H1 (cell line): ENCODE measurements at places on chromosomes 5 and 9.
A peak's percentile ranks its signal among the peaks of the same experiment; 100 is the strongest.

DNA sequence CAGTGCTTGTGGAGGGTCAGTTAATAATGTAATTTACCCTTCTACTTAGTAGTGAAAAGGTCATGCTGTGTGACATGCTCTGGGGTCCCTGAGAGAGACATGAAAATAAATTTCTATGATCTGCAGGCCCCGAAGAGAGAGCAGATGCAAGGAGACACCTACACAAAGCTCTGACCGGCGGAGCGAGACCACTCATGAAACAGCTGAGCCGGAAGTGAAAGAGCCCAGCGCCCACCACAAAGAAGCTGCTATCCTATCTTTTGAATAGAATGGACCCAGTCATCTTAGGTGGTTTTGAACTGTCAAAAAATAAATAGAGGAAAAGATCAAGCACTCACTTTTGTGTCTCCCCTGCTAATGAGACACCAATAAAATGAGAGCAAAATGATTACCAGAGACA, 190.0 kb downstream of the MED10 start:
- no peak for DNase-seq
- H3K4me3 ChIP-seq: no peak overlapping the region
- no peaks in the 10 kb centered on the region for H3K4me1 ChIP-seq
- H3K27me3 ChIP-seq: no peaks in the 10 kb centered on the region

DNA sequence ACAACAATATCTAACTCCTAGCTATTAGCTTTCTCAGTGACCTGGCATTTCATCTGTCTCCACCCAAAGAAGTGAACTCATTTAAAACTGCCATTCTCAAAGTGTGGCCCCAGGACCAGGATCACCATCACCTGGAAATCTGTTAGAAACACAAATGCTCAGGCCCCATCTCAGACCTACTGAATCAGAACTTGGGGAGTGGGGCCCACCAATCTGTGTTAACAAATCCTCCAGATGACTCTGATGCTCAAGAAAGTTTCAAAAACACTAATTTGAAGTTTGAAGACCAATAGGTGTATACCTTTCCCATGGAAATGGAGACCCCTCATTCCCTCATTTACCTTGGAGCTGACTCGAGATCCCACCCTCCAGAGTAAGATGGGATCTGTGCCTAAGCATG, 72.3 kb downstream of the PRELID2 start:
- no peaks in the 10 kb centered on the region for H3K4me1 ChIP-seq
- no peak overlapping the region for H3K27ac ChIP-seq
- H3K36me3 ChIP-seq: no peaks in the 10 kb centered on the region; the same call in 1 of the 2 replicates
- no peaks in the 10 kb centered on the region for H3K27me3 ChIP-seq
- no peak for DNase-seq
- H3K4me3 ChIP-seq: no peak overlapping the region

- DNase-seq: no peak
- H3K27ac ChIP-seq: no peak overlapping the region
- no peak overlapping the region for H3K4me3 ChIP-seq
- H3K36me3 ChIP-seq: no peaks in the 10 kb centered on the region
- H3K27me3 ChIP-seq: no peaks in the 10 kb centered on the region
These were observed 62.3 kb downstream of the ST8SIA4 start for GRCh38 chr5:100840789-100841188.

GRCh38 chr5:135829681-135830383, 4.6 kb upstream of the SLC25A48 start:
- peak; percentile 86 for DNase-seq
- H3K27me3 ChIP-seq: peaks cover 32% of the 10 kb centered on the region
- no peaks in the 10 kb centered on the region for H3K36me3 ChIP-seq
- no peaks in the 10 kb centered on the region; the same call in 1 of the 2 replicates for H3K4me1 ChIP-seq

DNA sequence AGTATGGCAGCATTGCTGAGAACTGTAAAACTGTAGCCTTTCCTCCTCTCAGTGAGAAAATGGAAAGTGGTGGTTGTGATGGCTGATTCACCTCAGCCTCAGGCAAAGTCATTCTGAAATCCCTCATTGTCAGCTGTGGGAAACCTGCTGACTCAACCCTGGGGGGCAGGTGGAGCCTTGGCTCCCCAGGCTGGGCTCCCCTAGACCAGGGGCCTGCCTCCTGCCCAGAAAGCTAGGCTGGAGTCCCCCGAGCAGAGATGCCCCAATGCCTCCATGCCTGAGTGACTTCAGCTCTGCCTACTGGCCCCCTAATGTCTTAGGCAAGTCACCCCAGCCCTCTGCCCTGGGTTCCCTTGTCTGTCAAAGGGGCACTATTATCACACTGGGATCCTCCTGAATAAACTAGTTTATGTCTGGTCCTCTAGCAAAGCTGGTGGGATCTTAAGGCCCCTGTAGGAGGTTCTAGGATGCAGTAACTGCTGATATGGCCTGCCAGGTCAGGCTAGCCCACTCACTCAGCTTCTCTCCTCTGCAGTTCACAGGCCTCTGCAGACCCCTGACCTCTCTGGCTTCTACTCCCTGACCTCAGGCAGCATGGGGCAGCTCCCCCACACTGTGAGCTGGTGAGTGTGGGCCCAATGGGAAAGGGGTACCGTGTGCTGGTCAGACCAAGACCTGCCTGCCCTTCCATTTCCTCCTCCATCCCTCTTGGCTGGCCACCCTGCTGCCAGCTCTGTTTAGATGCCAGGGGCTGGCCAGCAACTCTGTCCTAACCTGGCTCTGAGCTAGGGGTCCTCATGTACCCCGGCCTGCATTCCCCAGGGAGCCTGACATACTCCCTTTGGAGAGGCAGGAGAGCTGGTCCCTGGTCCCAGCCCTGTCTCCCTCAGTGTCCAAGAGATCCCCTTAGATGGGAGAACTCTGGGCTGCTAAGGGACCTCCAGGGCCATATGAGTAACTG, 24.2 kb downstream of the TCF7 start:
- H3K36me3 ChIP-seq: peaks cover 4% of the 10 kb centered on the region
- no peak overlapping the region for H3K4me3 ChIP-seq
- no peaks in the 10 kb centered on the region for H3K27me3 ChIP-seq
- H3K27ac ChIP-seq: no peak overlapping the region
- no peaks in the 10 kb centered on the region; the same call in 1 of the 2 replicates for H3K4me1 ChIP-seq
- DNase-seq: peak; percentile 39

- H3K4me1 ChIP-seq: no peaks in the 10 kb centered on the region
- H3K27ac ChIP-seq: no peak overlapping the region
- H3K27me3 ChIP-seq: no peaks in the 10 kb centered on the region
- DNase-seq: no peak
These were observed 358.8 kb downstream of the MAN2A1 start for GRCh38 chr5:110048491-110048890.

- H3K27me3 ChIP-seq: no peaks in the 10 kb centered on the region
- H3K27ac ChIP-seq: no peak overlapping the region
- no peak for DNase-seq
- H3K4me3 ChIP-seq: no peak overlapping the region
- H3K4me1 ChIP-seq: peaks cover under 1% of the 10 kb centered on the region; the same call in 1 of the 2 replicates
- no peaks in the 10 kb centered on the region for H3K36me3 ChIP-seq
These were observed 96.1 kb downstream of the MRPL36 start for GRCh38 chr5:1703352-1704050.

DNA sequence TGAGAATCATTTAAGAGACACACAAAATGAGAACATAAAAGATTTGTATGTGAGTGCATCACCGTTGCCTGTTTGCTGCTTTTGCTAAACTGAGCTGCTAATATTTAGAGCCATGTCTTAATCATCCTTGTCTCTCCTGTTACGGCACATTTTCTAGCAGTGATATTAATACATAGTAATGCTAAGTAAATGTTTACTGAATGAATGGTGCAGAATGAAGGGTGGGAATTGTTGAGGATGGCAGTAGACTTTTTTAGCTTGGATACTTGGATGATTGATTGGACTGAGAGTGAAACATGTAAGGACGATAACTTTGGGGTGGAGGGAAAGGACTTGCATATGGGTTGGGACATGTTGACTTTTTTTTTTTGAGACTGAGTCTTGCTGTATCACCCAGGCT, 102.3 kb upstream of the ABCA1 start:
- no peaks in the 10 kb centered on the region for H3K27me3 ChIP-seq
- DNase-seq: no peak
- no peaks in the 10 kb centered on the region for H3K36me3 ChIP-seq
- H3K4me1 ChIP-seq: no peaks in the 10 kb centered on the region

GRCh38 chr5:169222934-169223594, 77.9 kb downstream of the SLIT3 start:
- no peak for DNase-seq
- H3K27me3 ChIP-seq: peaks cover 22% of the 10 kb centered on the region
- H3K4me3 ChIP-seq: no peak overlapping the region
- no peaks in the 10 kb centered on the region for H3K36me3 ChIP-seq

DNA sequence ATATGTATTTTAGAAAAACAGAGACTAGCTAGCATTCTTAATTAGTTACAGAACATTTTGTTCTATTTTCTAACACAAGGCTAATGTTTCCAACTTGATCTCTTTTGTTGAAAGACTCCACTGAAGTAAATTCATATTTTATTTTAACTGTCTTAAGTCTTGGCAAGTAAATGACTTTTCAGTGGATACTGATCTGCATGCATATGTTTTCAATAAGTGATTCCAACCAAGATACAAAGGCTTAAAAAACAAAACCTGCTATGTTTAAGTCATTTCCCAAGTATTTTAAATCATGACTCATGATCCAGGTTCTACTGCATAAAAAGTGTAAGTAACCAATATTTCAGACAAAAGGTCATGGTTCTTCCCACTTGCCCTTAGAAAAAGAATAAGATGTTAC, 5.7 kb downstream of the CDO1 start:
- H3K4me3 ChIP-seq: no peak overlapping the region
- no peaks in the 10 kb centered on the region; the same call in none of the 2 replicates for H3K36me3 ChIP-seq
- no peak for DNase-seq
- peaks cover 3% of the 10 kb centered on the region for H3K4me1 ChIP-seq
- no peak overlapping the region for H3K27ac ChIP-seq
- H3K27me3 ChIP-seq: no peaks in the 10 kb centered on the region

DNA sequence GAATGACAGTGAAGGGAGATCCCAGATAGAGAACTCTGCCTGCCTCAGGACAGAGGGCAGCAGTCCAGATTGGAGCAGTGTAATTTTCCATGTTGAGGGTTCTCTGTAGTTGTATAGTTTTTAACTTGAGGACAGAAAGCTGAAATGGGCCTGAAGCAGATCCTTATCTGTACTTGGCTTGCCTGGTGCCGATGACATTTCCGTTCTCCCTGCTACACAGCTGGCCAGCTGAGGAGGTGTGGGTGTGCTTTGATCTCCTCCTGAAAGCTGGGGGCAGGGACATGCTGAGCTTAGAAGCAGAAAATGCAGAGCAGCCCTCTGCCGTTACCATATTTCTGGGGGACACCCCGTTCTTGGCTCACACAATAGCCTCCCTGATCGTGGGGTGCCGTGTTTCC, 10.5 kb downstream of the GLRX start:
- DNase-seq: no peak
- H3K4me3 ChIP-seq: no peak overlapping the region
- 0 out of 2 replicates have a peak, but pooled peaks cover 4% of the 10 kb centered on the region for H3K4me1 ChIP-seq
- H3K27ac ChIP-seq: no peak overlapping the region

DNA sequence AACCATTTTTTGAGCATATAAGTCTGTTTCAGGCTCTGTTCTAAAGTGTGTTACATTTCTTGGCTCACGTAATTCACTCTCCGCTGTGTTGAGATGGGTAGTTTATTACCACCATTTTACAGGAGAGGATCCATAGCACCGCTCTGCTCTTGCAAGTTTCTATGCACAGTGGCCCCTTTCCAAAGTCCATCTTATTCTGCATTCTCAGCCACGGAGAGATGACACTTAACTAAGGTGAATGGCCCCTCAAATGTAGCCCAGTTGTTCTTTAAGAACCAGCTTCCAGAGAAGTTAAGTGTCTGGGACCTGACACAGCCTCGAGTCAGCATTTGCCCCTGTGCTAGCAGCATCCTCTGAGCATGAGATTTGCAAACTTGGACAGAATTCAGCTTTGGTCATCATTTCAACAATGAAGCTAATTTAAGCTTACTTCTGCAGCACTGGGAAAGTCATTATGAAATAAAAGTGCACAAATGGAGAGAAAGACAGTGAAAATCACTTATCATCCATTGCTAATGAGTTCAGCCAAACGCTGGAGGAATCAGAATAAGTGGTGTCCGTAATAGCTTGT, 61.9 kb downstream of the FAM78A start:
- H3K4me1 ChIP-seq: peaks cover 2% of the 10 kb centered on the region
- no peak for DNase-seq
- no peak overlapping the region for H3K4me3 ChIP-seq
- no peaks in the 10 kb centered on the region for H3K27me3 ChIP-seq

DNA sequence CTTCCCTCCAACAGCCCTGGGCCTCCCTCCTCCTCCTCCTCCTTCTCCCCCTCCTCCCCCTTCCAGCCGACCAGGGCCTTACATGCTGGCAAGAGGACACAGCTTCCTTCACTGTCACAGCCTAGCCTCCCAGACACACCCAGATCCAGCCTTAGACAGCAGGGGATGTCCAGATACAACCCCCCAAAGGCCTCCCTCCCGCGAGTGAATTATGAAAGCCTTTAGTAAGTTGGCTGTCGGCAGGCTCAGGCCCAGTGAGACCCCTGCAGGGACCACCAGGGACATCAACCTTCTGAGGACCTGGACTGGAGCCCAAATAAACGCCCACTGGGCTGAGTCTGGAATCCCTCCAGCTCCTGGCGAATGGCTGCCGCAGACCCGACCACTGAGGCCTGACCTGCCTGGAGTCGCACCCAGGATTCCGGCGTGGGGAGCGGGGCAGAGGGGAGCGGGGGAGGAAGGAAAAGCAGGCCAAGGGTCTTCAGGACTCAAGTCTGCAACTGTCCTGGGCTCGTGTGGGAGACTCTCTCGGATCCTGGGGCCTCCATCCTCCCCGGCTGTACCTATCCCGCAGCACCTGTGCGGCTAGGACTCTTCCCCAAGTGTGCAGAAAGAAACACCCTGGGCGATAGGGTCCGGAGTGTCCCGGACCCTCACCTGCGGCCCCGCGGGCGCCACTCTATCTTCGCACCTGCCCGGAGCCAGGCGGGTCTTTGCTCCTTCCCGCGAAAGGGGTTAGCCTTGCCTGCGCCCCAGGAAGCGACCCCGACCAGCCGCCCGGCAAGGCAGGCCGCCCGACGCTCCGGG, 705 bp downstream of the SEPTIN8 start:
- peaks cover 16% of the 10 kb centered on the region; the same call in 1 of the 2 replicates for H3K4me1 ChIP-seq
- H3K4me3 ChIP-seq: peak overlapping the region; percentile 68
- H3K27me3 ChIP-seq: peaks cover 51% of the 10 kb centered on the region
- H3K36me3 ChIP-seq: no peaks in the 10 kb centered on the region

GRCh38 chr9:18124760-18125159, 349.2 kb upstream of the ADAMTSL1 start:
- H3K27me3 ChIP-seq: no peaks in the 10 kb centered on the region
- H3K4me3 ChIP-seq: no peak overlapping the region
- no peak for DNase-seq
- H3K36me3 ChIP-seq: no peaks in the 10 kb centered on the region
- peaks cover 1% of the 10 kb centered on the region for H3K4me1 ChIP-seq

GRCh38 chr9:96270236-96270744, 31.7 kb downstream of the HSD17B3 start:
- no peaks in the 10 kb centered on the region for H3K36me3 ChIP-seq
- DNase-seq: no peak
- H3K27me3 ChIP-seq: no peaks in the 10 kb centered on the region
- no peak overlapping the region for H3K4me3 ChIP-seq
- no peaks in the 10 kb centered on the region for H3K4me1 ChIP-seq
- no peak overlapping the region for H3K27ac ChIP-seq

- H3K27me3 ChIP-seq: no peaks in the 10 kb centered on the region; the same call in 1 of the 2 replicates
- no peaks in the 10 kb centered on the region for H3K36me3 ChIP-seq
- no peak for DNase-seq
- H3K4me3 ChIP-seq: no peak overlapping the region
- no peak overlapping the region for H3K27ac ChIP-seq
These were observed 135.7 kb downstream of the OLFM1 start for GRCh38 chr9:135222881-135223760.

GRCh38 chr5:125113328-125113727, 366.9 kb upstream of the ZNF608 start:
- 0 out of 2 replicates have a peak, but pooled peaks cover 2% of the 10 kb centered on the region for H3K4me1 ChIP-seq
- no peaks in the 10 kb centered on the region for H3K36me3 ChIP-seq
- no peak for DNase-seq
- H3K27ac ChIP-seq: no peak overlapping the region
- H3K27me3 ChIP-seq: no peaks in the 10 kb centered on the region
- no peak overlapping the region for H3K4me3 ChIP-seq
